ENCODE measurements at places on chromosomes 16 and 17.

- H3K4me1 ChIP-seq, result peaks cover 15% of the 10 kb centered on the region
- DNase-seq, result peak; percentile 65
- no peaks in the 10 kb centered on the region for H3K27me3 ChIP-seq
- peak overlapping the region; percentile 53 for H3K27ac ChIP-seq
- H3K36me3 ChIP-seq, result peaks cover 19% of the 10 kb centered on the region
These were observed 19.0 kb downstream of the SLC7A5 start for GRCh38 chr16:87850009-87851006.

DNA sequence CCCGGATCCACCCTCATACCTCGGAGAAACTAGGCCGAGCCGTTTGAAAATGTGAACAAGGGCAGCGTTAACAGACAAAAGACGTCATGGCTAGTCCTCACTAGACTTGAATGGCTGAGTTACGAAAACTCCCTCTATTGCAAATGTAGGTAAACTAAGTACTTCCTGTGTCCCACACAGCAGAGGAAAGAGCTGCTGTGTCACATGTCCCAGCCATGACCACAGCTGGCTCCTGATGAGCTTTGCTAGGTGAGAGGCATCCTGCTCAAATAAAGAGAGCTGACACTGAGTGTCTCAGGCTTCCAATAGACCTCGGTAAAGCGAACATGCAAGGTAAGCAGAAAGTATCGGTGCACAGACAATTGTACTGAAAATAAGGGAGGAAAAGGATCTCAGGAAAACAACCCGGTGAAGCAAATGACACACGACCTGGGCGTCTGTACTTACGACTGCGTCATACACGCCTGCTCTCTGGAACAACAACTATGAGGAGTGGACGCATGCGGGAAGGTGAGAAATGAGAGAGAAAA, 26.0 kb downstream of the TMEM204 start:
- no peak overlapping the region for H3K27ac ChIP-seq
- no peaks in the 10 kb centered on the region for H3K4me1 ChIP-seq
- no peak for DNase-seq
- H3K36me3 ChIP-seq, result peaks cover 12% of the 10 kb centered on the region
- H3K27me3 ChIP-seq, result no peaks in the 10 kb centered on the region
- no peak overlapping the region for H3K4me3 ChIP-seq

- no peaks in the 10 kb centered on the region for H3K36me3 ChIP-seq
- H3K27me3 ChIP-seq, result no peaks in the 10 kb centered on the region
- no peak overlapping the region for H3K4me3 ChIP-seq
- H3K4me1 ChIP-seq, result no peaks in the 10 kb centered on the region
- H3K27ac ChIP-seq, result no peak overlapping the region
- DNase-seq, result no peak
These were observed 128.9 kb downstream of the BRIP1 start for GRCh38 chr17:61734466-61734865.

DNA sequence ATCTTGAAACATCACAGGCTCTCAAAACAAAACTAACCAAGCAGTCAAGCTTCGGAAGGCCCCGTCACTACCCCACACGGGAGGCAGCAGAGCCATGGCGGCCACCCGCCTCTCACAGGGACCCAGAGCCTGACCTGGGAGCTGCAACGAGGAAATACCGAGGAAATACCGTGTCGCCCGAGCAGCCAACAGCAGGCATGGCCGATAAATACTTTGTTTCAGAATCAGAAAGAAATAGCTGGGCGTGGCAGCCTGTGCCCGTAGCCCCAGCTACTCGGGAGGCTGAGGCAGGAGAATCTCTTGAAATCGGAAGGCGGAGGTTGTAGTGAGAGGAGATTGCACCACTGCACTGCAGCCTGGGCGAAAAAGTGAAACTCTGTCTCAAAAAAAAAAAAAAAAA, 6.9 kb downstream of the LMF1 start:
- DNase-seq, result no peak
- no peak overlapping the region for H3K4me3 ChIP-seq
- peaks cover 3% of the 10 kb centered on the region for H3K36me3 ChIP-seq

DNA sequence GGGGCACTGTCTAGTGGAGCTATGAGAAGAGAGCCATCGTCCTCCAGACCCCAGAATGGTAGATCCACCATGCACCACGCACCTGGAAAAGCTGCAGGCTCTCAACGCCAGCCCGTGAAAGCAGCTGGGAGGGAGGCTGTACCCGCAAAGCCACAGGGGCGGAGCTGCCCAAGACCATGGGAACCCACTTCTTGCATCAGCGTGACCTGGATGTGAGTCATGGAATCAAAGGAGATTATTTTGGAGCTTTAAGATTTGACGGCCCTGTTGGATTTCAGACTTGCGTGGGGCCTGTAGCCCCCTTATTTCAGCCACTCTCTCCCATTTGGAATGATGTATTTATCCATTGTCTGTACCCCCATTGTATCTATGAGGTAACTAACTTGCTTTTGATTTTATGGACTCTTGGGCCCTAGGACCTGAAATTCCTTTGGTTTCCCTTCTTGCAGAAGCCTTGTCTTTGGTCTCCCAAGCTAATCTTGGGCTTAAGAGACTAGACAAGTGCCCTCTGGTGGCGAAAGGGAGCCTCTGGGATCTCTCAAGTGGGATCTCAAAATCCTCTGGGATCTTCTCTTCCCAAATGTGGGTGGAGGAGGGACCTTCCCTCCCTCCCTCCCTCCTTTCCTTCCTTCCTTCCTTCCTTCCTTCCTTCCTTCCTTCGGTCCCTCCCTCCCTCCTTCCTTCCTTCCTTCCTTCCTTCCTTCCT, 58.2 kb upstream of the HAPSTR1 start:
- no peaks in the 10 kb centered on the region for H3K36me3 ChIP-seq
- H3K27ac ChIP-seq, result no peak overlapping the region
- no peaks in the 10 kb centered on the region for H3K27me3 ChIP-seq
- DNase-seq, result no peak

DNA sequence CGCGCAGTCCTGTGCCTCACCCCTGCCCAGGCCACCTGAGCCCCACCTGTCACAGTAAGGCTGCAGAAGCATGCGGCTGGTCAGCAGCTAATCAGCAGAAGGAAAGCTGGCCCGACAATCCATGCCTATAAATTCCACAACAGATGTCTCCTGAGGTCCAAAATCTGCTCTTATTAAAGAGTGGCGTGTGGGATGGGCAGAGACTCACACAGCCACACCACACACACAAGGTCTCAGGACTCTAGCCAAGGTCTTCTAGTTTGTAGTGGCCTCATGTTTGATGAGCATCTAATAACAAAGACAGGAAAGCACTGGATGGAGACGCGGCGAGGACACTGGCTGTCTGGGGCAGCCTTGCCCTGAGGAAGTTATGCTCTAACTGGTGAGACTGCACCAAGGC, 55.9 kb downstream of the ANKRD11 start:
- peaks cover 6% of the 10 kb centered on the region for H3K36me3 ChIP-seq
- H3K27me3 ChIP-seq, result no peaks in the 10 kb centered on the region
- H3K4me1 ChIP-seq, result peaks cover 74% of the 10 kb centered on the region

DNA sequence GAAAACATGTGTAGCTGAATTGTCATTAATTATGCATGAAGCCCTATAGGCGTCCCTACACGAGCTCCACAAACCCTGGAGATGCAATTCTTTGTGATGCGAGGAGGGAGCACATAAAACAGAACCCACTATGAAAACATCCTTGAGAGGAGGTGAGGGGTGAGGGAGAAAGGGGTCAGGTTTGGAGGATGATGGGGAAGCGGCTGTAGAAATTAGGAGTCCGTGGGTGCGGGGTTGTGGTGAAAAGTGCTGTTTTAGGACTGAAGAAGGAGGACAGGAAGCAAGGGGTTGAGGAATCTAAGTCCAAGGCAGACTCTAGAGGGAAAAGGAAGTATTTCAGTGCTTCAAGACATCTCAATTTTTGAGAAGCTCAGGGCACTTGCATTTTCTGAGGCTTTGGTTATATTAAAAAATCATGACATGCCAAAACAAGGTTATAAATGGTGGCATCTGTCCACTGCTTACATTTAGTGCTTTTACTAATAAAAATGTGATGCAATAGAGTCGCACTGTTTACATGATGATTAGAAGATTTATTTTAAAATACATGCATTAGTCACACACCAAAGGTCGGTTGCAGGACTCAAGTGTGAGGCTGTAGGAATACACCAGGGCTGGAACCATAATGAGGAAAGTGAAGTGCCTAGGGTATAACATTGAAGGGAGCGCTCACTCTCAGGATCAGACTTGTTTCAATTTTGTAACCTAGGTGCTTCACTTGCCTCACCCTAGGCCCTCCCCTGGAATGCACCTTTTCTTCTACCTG, 379.5 kb downstream of the HS3ST4 start:
- no peak overlapping the region for H3K4me3 ChIP-seq
- H3K27me3 ChIP-seq, result no peaks in the 10 kb centered on the region
- no peaks in the 10 kb centered on the region for H3K4me1 ChIP-seq
- no peak overlapping the region for H3K27ac ChIP-seq

DNA sequence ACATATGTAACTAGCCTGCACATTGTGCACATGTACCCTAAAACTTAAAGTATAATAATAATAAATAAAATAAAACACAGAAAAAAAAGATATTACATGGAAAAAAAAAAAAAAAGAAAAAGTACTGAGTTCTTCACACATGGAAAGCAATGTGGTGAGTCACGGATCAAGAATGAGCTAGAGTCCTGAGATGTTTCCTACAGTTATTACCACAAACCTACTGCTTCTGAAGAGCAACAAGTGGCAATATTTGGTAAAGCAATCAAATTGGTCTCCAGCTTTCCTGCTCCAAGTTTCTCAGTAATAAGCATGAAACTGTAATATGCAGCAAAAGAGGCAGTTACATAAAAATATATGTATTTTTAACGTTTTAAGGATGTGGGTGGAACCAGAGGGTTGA, 223.3 kb upstream of the SALL1 start:
- H3K36me3 ChIP-seq, result no peaks in the 10 kb centered on the region
- H3K27me3 ChIP-seq, result no peaks in the 10 kb centered on the region
- H3K4me3 ChIP-seq, result no peak overlapping the region
- no peak for DNase-seq

DNA sequence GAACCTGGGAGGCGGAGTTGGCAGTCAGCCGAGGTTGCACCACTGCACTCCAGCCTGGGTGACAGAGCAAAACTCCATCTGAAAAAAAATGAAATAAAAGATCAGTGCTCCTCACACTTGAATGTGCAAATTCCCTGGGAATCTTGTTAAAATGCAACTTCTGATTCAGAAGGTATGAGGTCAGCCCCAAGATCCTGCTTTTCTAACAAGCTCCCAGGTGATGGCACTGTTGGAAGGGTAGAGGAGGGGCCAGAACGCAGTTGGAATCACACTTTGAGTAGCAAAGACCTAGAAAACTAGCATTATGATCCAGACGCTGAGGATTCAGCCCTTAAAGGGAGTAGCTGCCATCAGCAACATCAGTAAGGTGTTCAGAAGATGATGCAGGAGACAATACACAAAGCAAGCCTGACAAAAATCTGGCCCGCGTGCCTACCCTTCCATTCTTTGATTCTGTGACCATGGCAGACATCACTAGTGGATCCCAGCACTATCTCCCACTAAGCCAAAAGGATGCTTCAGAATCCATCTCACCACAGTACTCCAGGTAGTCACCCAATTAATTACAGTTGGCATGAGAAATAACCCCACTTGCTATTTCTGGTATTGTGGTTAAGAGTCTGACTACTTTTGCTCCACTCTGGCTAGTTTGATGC, 33.1 kb upstream of the MEIOC start:
- H3K36me3 ChIP-seq, result no peaks in the 10 kb centered on the region
- no peak for DNase-seq
- no peak overlapping the region for H3K4me3 ChIP-seq
- H3K27ac ChIP-seq, result no peak overlapping the region
- H3K4me1 ChIP-seq, result peaks cover 1% of the 10 kb centered on the region

- H3K4me3 ChIP-seq, result no peak overlapping the region
- no peaks in the 10 kb centered on the region for H3K36me3 ChIP-seq
- no peaks in the 10 kb centered on the region for H3K4me1 ChIP-seq
- no peak overlapping the region for H3K27ac ChIP-seq
These were observed 100.5 kb downstream of the CYB561 start for GRCh38 chr17:63345611-63346010.

GRCh38 chr16:80305410-80305809, 235.4 kb upstream of the DYNLRB2 start:
- H3K4me1 ChIP-seq, result no peaks in the 10 kb centered on the region
- no peaks in the 10 kb centered on the region for H3K36me3 ChIP-seq
- H3K27ac ChIP-seq, result no peak overlapping the region

DNA sequence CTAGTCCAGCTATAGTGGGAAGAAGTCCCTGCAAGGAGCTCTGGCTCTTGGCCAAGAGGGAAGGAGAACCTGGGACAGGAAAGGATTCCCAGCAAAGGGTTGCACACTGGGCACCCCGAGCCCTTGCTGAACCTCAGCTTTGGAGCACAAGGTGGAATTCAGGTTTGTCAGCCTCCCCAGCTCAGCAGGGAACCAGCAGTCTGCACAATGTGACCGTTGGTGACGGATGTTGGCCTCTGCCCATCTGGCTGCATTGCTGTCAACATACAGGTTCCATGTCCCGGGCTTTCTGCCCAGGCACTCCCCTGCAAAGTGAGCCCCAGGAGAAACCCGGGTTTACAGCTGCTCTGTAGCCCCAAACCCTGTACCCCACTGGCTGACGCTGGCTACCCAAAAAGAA, 6.7 kb downstream of the RPRML start:
- no peaks in the 10 kb centered on the region for H3K4me1 ChIP-seq
- no peak overlapping the region for H3K4me3 ChIP-seq
- no peak for DNase-seq
- H3K27ac ChIP-seq, result no peak overlapping the region
- H3K27me3 ChIP-seq, result peaks cover 8% of the 10 kb centered on the region

DNA sequence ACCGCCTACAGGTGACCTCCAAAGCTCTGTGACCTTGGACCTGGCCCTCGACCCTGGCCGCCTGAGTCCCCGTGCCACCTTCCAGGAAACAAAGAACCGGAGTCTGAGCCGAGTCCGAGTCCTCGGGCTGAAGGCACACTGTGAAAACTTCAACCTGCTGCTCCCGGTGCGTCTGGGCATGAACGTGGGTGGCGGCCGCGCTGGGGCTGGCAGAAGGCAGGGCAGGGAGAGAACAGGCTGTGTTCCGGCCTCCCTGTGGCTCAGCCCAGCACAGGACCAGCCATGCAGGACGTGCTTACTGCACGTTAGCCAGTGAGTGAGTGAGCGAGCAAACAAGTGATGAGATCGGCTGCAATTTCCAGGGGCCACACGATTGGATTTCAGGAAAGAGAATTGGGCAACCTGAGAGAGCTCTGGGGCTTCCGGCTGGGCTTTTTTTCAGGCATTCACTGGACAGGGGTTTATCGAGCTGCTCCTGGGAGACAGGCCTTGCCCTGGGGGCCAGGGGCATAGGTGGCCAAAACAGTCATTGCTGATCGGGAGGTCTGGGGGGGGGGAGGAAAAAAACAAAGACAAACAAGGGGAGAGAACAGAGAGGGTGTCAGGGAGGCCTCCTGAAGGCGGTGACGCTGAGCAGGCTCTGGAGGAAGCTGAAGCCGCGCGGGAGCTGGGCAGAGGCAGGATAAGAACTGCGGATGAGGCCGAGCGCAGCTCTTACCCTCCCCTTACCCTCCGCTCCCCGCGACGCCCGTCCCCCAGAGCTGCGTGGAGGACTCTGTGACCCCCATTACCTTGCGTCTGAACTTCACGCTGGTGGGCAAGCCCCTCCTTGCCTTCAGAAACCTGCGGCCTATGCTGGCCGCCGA, 16.9 kb downstream of the ITGAX start:
- H3K4me3 ChIP-seq, result no peak overlapping the region
- no peak overlapping the region for H3K27ac ChIP-seq

- H3K27me3 ChIP-seq, result no peaks in the 10 kb centered on the region
- no peak overlapping the region for H3K4me3 ChIP-seq
These were observed 24.7 kb downstream of the KDM8 start for GRCh38 chr16:27228045-27228444.
